ENCODE measurements at places on chromosomes 12 and 14.

GRCh38 chr12:116233669-116234068 is 43.8 kb downstream of the MED13L start:
- no peak for DNase-seq

DNA sequence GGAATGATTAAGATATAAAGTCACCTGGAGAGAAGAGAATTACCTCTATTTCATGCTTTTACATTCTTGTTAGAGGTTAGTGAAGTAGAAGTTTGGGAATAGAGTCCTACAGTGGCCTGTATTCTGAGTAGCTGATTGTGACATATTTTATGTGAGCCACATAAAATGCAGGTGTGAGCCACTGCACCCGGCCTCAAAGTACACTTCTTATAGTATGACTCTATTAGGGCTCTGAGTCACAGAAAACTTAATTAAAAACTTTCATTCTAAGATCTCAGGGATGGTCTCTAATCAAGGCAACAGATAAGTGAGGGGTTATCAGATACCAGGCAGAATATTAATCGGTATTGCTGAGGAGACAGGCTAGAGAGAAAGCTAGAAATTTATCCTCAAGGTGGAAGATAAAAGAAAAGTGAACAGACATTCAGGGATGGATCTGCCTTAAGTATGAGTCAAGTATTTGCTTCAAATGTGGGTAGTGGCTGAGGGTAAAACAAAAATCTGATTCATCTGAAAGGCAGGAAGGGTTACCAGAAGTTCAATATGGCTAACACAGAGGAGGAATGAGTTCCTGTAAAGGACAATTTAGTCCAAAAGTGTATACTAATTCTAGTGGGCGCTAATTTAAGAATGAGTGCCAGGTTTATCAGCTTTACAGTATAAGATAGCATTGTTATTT is 5.5 kb upstream of the G2E3 start:
- no peak for DNase-seq

DNA sequence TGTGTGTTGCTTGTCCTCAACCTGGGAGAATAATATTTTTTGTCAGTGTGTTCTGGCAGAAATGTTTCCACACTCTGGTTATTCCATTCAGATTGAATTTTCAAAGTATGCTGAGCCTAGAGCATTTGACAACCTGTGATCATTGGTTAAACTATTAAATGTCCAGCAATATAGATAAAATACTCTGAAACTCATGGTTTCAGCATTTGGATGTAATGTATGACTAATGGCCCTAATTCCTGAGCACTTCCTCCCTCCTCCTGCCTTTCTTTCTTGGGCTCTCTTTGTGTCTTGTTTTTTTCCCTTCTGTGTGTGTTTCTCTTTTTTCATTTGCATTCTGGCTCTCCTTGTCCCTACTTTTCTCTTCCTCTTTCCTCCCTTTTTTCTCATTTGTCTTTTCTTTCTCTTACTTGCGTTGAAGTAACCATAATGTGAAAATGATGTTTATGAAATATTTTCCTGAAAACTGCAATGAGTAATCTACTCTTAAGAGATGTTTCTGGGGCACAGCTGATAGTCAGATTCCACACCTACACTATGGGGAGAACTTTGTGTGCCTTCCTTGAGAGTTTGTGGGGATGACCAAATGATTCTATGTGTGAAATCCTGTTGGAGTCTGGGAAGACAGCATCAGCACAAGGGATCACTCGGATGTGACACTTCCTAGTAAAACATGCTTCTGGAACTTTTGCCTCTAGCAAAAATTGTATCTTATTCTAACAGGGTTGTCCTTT is 74.6 kb downstream of the FRMD6 start:
- no peak for DNase-seq

DNA sequence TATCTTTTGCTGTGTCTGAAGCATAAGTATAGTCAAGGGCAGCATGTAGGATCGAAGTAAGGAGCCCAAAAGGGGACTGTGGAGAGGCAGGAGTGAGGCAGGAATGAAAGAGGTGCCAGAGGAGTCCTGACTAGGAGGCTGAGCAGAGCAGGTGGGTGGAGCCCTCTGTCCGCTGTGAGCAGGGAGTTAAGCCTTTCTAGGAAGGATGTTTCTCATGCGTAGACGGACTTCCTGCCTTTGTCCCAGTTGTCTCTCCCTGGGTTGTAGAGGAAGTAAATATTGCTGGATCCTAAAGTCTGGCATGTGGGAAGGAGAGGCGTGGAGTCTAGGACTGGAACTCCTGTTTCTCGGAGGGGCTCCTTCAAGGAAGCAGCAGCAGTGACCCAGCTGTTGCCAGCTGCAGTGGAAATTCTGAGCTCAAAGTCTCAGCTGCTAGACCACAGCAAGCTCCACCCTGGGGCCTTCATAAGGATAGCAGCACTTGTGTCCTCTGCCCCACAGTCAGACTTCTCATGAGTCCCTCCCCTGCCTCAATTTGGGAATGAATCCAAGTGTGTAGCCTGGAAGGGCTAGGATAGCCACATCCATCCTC is 44.0 kb downstream of the RBMS2 start:
- no peak for DNase-seq

- no peak for DNase-seq
Observed at GRCh38 chr14:77955816-77956484, 156.0 kb downstream of the ADCK1 start.

GRCh38 chr14:100292301-100292775 is 13.9 kb downstream of the SLC25A29 start:
- no peak for DNase-seq

GRCh38 chr12:71448150-71448581 is 8.6 kb downstream of the LGR5 start:
- DNase-seq, result no peak
